Amygdala (tissue), 56 donors: ENCODE measurements at places on chromosomes 11 and 22.

DNA sequence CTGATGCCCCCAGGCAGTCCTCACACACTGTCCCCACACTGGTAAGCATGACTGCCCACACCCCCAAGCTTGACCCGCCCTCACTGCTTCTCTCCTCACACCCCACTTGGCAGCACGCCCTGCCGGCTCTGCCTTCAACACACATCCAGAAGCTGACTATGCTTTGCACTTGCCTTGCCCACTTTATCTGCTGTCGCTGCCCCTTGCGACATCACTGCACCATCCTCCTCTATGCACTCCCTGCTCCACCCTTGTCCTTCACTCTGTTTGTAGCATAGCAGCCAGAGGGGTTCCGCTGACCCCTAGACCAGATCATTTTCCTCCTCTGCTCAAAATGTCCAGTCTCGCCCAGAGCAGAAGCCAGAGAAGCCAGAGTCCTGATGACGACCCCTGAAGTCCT, 25.3 kb upstream of the SLC25A1 start:
- DNase-seq = no peak

DNA sequence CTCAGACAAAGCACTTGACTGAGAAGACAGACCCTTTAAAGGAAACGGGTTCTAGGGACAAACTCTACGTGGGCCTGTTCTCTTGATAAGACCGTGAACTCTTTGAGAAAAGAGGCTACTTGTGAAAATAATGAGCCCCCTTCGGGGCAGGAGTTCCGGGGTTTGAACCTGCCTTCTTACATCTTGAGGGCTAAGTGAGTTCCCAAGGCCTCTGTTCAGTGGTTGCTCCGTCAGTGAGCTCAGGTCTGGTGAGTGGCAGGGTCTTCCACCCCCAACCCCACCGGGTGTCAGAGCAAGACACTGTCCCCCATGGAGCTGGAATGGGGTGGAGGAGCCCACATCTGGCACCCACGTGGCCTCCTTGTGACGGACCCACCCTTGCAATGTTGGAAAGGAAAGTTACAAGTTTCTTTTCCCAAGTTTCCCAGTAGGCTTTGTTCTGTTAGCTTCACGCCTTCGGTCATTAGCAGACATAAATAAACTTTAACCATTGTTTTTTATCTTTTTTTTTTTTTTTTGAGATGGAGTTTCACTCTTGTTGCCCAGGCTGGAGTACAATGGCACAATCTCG, 6.3 kb upstream of the SAMM50 start:
- DNase-seq = no peak

GRCh38 chr11:68312780-68313573, 586 bp downstream of the LRP5 start:
- no peak for DNase-seq

DNA sequence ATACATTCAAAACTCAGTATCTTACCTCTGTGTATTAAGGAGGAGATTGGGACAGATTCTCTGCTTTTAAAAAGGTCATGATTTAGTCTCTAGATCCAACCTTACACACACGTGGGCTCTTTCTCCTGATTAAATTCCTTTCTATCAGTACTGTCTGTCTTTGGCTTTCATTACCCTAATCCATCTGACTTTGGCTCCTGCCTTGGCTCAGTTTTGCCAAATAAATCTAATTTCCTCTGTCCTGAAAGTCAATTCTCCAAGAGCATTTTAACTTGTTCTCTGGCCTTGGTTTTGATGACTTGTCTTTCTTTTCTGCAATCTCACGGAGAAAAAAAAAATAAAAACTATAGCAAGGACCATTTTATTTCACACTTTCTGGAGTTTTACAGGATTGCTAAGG, 176.6 kb upstream of the PDGFD start:
- DNase-seq = no peak

DNA sequence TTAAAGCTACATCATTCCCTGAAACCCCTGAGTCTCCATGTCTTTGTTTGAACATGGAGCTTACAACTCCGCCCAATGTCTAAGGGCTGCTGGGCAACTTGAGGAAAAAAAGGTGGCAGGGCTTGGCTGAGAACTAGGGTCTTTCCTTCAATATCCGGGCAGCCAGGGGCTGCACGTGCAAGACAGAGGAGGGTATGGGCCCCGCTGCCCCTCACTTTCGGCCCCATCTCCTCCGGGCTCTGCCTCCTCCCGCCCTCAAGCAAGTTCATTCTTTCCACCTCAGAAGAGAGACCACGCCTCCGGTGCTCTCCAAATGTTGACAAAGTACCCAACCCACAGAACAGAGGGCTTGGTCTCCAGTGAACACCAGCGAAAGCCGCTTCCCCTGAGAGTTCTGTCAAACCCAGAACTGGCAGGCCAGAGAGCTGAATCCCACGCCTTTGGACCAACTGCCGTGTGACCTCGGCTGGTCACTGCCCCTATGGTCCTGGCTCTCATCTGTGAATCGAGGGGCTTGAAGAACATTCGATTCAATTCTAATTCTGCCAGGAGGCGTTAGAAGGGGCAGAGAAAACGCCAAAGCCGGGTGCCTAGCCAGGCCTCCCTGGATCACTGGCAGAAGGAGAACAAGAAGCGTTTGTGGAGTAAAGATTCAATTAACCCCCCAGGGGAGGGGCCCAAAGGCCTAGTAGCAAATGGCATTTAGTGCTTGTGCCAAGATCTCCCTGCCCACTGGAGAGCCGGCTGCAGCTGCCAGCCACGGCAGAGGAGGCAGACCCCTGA, 7.3 kb downstream of the PDGFB start:
- no peak for DNase-seq

- no peak for DNase-seq
These were observed 57.0 kb upstream of the CD5 start for GRCh38 chr11:61045271-61045670.

DNA sequence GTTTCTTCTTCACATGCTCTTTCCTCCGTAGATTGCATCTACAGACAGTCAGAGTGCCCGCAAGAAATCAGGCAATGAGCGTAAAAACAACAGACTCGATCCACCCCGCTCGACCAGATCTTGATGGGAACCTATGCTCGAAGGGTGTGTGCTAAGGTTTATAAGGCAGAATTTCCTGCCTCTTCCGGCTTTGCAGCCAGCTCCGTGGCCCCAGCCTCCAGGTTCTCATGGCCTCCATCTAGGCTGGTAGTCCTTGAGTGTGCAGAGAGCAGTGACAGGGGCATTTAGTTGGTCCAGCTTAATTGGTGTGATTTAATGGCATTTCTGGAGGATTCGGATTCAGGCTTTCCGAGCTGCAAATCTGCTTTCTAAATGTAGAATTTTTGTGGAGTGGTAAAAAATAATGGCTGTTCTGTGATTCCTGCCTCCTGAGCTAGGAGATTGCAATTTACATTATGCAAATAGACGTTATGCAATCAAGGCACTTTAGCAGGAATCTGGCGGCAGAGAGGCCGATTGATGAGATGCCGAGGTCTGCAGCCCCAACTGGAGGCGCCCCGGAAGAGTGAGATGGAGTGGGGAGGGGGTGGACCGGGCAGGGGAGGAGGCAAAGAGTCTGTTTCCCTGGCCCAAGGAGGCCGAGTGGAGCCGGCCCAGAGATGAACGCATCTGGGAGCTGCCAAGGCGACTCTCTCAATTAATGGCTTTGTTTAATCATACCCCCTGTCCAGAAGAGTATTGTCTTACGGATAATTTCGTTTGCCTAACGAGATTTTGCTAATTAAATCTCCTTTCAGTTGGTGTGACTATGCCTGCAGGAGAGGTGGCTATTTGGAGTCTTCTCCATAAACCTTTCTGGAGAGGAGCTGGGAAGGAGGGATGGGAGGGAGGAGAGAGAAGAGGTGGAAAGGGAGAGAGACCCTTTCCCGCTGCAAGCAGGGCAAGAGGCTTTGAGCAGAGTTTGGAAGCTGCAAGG, 75.3 kb downstream of the PKNOX2 start:
- DNase-seq = no peak

DNA sequence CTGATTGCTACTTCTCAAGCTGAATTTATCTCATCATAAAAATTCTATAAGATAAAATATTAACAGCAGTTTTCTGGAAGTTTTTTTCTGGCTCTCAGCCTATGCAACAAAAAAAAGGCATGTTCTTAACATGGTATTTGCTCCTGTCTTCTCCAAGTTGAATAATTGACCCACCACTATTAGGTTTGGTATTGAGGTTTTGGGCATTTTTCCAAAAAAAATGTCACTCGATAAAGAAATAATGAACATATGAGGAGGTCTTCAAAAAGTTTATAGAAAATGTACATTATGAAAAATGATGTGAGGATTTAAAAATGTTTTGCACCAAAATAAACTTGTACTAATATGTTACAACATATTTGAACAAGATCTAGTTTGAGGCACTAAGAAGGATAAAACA, 808.6 kb upstream of the RAG2 start:
- no peak for DNase-seq

- DNase-seq = no peak
These were observed 205.6 kb downstream of the ADAMTS15 start for GRCh38 chr11:130653838-130654636.

- no peak for DNase-seq
These were observed 350.4 kb upstream of the B3GAT1 start for GRCh38 chr11:134762248-134763029.

DNA sequence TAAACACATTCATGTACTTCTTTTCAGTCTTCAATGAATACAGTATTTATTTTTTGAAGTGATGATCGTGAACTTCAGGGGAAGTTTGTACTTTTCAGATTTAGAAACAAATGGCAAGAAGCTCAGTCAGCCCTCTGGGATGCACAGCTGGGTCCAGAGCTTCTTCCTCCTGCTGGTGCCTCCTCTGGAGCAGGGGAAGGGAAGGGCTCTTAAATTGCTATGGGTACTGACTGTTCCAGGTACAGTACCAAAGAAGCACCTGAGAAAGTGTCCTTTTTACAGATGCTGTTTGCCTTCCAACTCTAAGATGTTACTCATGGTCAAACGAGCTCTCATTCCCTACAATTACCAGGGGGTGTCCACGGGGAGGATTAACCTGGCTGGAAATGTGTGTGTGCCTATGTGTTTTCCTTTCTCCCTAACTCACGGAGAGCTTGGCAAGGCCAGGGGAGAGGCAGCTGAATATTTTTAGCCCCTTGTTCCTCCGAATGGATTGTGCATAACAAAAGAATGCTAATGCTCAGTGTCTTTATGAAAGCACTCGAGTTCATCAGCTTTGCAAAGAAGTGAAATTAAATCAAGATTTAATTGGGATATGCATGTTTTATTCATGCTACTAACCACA, 313.7 kb upstream of the CADM1 start:
- no peak for DNase-seq

- no peak for DNase-seq
These were observed at the start of gene ABCG4 for GRCh38 chr11:119149018-119149785. Gene ABCG4 (plus strand): TSS chr11:119149052. CDS start chr11:119149966, 914 bp downstream.

DNA sequence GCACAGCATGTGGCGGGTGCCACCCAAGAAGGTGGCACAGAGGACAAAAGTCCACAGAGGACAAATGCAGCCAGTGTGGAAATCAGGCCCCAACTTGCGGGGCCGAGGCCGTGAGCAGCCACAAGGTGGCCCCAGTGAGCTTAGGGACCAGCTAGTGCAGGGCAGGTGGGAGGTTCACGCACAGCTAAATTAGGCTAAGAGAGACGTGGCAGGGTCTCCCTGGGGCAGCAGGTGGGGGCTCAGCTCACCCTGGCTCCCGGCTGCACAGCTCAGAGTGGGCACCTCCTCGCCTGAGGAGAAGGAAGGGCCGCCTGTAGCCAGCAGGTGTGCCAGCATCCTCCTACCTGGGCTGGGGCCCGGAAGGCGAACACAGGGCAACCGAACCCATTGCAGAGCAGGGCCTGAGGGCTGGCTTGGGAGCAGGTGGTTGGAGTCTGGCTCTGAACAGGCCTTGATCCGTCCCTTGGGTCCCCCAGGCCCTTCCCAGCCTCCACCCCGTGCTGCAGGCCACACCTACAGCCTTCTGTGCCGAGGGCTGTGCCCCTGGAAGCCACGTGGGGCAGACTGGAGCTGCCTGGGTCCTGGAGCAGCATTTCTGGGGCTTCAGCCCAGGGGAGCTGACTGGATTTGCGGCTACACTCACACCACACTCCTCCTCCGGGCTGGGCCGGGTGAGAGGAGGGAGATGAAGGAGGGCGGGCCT, 26.1 kb upstream of the CELSR1 start:
- no peak for DNase-seq

DNA sequence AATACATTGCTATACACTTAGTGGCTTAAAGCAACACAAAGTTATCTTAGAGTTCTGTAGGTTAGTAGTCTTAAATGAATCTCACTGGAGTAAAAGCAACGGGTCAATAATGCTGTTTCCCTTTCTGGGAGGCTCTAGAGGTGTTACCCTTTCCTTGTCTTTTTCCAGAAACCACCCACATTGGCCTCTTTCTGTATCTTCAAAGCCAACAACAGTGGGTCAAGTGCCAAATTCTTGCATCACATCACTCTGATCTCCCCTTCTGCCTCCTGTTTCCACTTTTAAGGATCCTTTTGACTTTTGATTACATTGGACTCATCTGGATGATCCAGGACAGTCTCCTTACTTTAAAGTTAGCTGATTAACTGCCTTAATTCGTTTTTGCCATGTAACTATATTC, 93.6 kb downstream of the DDX10 start:
- no peak for DNase-seq

DNA sequence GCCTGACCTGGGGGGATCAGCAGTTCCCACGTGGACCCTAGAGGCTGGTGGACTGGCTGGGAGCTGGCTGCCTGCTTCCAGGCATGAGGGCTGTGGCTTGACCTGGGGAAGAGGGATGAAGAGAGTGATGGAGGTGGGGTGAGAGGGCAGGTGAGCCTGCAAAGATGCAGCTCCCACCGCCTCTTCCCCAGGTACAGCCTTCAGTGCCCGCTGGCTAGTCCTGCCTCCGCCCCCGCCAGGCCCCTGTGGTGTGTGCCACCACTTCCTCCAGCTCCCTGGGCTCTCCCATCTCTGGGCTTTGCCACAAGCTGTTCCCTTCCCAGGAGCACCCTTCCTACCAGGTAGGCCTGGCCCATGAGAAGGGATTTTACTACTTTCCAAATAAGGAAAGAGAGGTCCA, 19.1 kb downstream of the PARVG start:
- no peak for DNase-seq

DNA sequence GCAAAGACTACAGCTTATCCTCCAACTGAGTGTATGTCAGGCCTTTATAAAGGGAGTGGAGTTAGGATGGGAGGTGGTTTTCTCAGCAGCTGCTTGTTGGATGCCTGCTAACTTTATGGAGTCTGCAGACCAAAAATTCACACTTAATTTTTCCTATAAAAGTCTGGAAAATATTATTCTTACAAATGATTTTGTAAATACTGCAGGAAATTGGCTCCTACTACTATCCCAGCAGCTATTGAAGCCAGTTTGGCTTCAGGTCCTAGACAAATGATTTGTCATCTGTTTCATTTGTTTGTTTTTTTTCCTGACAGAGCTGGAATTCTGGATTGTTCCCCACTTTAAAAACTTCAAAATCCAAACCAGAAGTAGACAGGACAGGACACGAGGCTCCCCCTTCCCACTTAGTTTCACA, 292.5 kb downstream of the TMEM135 start:
- no peak for DNase-seq

GRCh38 chr11:63845911-63846310, 7.0 kb downstream of the MARK2 start:
- DNase-seq = no peak

GRCh38 chr11:12824281-12825041, 150.2 kb downstream of the TEAD1 start:
- no peak for DNase-seq

- DNase-seq = no peak
These were observed 12.4 kb upstream of the PLEKHA7 start for GRCh38 chr11:17026487-17027082.
